ENCODE measurements at places on chromosomes 5 and 9. TPM values are rescaled to one million over a fixed set of nuclear protein-coding genes. Genes with fewer than 3 reads are reported as not detected.

The PCDHGC5 gene
- 0.48 TPM for polyA plus RNA-seq

The CDX1 gene
- 0.44 TPM for polyA plus RNA-seq

The PCDHB10 gene
- 2.9 TPM for polyA plus RNA-seq

The CERT1 gene
- polyA plus RNA-seq = 19.1 TPM

The ZFP2 gene
- 3.3 TPM for polyA plus RNA-seq

The IFNA21 gene
- not detected for polyA plus RNA-seq

The ACO1 gene
- polyA plus RNA-seq = 111 TPM

The ADAMTS16 gene
- 14.4 TPM for polyA plus RNA-seq

The PRKACG gene
- not detected for polyA plus RNA-seq

The IRX2 gene
- 0.04 TPM for polyA plus RNA-seq

The PHF24 gene
- 0.42 TPM for polyA plus RNA-seq

The CRHBP gene
- 3.7 TPM for polyA plus RNA-seq

The NUTM2G gene
- not detected for polyA plus RNA-seq

The PRDM9 gene
- not detected for polyA plus RNA-seq

The TUBB4B gene
- 88.6 TPM for polyA plus RNA-seq

The KLF4 gene
- 30.1 TPM for polyA plus RNA-seq

The KIAA1958 gene
- 5.7 TPM for polyA plus RNA-seq

The GRM6 gene
- polyA plus RNA-seq = not detected

The OGN gene
- polyA plus RNA-seq = 217 TPM

Measured in ovary (tissue), 10 donors.